ENCODE measurements at places on chromosomes 2 and 18. TPM values are rescaled to one million over a fixed set of nuclear protein-coding genes. Genes with fewer than 3 reads are reported as not detected.

MYO3B gene
- total RNA-seq: 0.04 TPM

- no peak for DNase-seq
Measured at GRCh38 chr18:50377061-50377798, 2.4 kb downstream of the SKA1 start.

- no peak for DNase-seq
Measured at GRCh38 chr2:143608063-143608423, 478.8 kb downstream of the ARHGAP15 start.

DNA sequence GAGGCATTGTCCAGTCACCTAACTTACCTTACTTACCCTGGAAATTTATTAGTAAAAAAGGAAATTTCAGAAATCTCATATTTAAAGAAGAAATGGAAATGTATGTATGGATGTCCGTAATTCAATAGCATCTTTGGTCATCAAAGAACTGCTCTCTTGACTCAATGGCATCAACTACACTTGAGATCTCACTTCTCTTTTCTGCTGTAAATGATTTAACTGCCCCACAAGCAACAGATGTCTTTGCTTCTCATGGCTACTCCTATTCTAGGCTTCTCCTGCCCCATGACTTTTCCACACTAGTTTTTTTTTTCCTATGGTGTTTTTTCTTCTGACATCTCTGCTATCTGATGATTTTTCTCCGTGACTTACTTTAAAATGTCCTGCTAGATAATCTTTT lies 34.0 kb upstream of the ERMN start:
- no peak for DNase-seq

HOXD3 gene
- total RNA-seq: not detected

TSPYL6 gene
- total RNA-seq: not detected

SAG gene
- total RNA-seq: not detected

GRCh38 chr2:229708335-229708734 lies 6.0 kb downstream of the DNER start:
- DNase-seq: no peak

DNA sequence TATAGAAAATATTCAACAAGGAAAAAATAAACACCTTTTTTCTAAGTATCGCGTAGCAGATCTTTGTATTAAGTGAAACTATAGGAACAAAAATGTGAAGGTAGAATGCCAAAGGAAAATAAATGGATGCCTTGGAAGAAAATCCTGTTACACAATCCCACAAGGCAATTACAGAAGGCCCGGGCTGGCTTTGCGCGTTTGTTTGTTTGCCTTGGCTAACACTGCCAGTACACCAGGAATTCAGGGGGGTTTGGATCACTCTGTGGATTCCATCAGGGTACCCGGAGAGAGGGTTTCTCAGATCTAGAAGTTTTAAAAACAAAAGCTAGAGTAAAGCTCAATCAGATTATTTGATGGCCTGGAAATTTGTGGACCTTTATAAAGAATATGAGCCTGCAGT lies 478.3 kb downstream of the FBXO15 start:
- DNase-seq: no peak

NAT8 gene
- not detected for total RNA-seq

GRCh38 chr2:203892207-203892606 lies 24.6 kb downstream of the CTLA4 start:
- DNase-seq: no peak

RAX gene
- total RNA-seq: not detected

DNA sequence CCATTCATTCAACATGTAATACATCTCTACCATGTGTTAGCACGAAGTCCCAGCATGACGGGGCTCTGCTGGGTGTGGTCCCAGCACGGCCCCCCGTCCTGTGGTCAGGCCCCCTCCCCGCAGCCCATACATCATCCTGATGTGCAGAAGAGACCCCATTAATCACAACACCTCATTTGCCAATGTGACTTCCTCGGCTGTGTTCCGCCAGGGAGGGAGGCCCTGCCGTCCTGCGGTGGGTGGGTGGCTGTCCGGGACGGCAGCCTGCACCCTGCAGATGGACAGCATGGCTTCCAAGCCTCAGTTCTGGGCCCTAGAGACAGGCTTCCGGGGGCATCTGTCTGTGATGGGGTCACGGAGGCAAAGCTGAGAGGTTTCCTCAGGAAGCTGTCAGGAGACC lies 254.0 kb downstream of the CYP26B1 start:
- DNase-seq: no peak

RAD51AP2 gene
- not detected for total RNA-seq

NOL4 gene
- not detected for total RNA-seq

DNA sequence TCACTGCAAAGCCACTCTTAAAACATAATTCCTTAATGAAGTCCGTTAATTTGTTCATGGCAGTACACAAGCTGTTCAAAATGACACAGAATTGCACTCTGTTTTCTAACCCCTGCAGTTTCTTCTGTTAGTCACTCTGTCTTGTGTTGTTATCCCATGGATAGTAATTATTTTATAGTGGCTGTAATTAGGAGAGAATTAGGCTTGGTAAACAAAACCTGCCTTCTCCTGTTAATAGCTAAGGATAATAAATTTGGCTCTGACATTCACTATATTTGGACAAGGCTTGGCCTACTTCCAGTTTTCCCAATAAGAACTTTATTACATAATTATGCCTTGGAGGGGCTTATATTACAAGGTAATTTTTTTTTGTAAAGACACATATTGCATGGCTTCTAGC lies 330.3 kb upstream of the FIGN start:
- no peak for DNase-seq

- no peak for DNase-seq
Measured at GRCh38 chr2:156087875-156088274, 244.6 kb downstream of the NR4A2 start.

APLF gene
- total RNA-seq: 2.4 TPM

MALT1 gene
- 46.5 TPM for total RNA-seq

DNA sequence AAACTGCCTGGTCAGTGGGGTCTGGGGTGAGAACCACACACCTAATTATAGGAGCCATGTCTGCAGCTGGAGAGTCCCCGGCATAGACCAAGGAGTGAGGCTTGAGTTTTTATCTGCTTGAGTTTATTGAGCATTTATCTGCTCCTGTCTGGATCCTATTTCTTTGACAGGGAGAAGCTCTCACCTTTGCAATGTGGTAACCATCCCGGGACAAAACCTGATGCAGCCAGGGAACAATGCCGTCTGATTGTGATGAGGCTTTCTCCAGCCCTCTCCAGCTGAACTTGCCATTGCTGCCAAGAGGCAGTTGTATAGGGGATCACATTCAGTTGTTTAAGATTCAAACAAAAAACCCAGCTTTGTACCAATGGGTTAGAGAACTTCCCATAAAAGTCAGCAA lies 324.4 kb downstream of the TSN start:
- DNase-seq: no peak

SGPP2 gene
- 3.1 TPM for total RNA-seq

CCDC74B gene
- total RNA-seq: 0.72 TPM

DNA sequence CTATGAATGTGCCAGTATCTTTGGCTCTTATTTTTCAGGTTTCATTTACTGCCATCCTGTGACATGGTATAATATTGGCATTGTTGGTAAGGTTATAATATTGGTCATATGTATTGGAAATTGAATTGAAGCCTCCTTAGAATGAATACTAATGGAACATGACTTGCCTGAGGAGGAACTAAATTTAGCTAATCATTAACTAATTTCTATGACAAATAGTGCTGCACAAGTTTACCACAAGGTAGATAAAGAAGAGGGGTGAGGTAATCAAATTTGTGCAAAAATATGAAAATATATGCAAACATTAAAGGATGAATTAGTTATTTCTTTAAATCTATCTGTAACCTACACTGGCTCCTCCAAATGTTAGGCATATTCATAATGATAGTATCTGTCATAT lies 43.2 kb upstream of the ORC2 start:
- DNase-seq: no peak

GRCh38 chr2:85655961-85656417 lies 12.0 kb downstream of the SFTPB start:
- DNase-seq: no peak

DNA sequence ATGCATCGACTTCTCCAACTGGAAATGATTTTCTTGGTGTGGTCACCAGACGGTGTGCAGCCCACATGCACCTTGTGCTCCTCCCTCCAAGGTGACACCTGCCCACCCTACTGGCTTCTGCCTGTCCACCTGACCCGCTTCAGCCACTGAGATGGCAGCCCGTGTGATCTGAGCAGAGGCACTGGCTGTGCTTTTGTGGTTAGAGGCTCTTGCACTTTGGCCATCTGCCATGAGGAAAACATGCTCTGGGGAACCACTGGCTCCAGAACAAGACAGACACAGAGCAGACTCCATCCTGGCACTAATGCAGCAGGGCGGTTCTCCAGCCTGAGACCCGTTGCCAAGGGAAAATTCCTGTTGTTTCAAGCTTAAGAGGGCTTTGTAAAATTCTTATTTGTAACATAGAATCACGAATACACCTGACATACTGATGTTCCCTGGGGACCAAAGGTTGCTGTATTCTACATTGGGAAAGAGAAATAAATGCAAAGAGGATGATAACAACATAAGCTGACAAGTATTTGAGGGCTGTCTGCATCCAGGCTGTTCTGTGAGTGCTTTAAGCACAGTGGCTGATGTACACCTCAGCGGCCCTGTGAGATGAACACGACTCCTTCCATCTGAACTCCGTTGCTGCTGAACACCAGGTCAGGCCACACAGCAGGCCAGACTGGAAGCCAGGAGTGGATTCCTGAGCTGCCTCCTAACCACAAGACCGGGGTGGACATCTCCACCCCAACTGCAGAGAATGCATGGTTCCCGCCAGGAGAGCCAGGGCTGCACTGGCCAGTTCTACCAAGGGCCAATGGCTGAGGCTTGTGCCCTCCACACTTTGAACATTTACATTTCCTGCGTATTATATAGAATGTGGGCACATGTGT lies 820.4 kb downstream of the GALR1 start:
- DNase-seq: no peak

- no peak for DNase-seq
Measured at GRCh38 chr2:16179701-16180416, 239.5 kb downstream of the MYCN start.

DNA sequence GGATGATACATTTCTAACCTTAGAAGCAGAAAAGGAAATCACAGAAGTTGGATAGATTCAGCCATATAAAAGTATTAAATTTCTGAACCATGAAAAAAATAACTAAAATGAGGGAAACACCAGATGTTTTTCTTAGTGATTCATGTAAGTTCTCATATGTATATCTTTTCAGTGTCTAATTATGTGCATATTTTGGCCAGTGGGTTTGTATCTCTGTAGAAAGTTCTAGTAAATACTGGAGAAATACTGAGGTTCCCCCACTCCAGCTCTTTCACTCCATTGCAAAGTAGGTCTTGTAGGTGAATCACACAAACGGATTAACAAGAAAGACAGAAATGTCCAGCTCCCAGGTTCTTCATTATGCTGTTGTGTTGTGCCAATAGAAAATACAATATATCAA lies 222.3 kb downstream of the NEDD4L start:
- no peak for DNase-seq

DNA sequence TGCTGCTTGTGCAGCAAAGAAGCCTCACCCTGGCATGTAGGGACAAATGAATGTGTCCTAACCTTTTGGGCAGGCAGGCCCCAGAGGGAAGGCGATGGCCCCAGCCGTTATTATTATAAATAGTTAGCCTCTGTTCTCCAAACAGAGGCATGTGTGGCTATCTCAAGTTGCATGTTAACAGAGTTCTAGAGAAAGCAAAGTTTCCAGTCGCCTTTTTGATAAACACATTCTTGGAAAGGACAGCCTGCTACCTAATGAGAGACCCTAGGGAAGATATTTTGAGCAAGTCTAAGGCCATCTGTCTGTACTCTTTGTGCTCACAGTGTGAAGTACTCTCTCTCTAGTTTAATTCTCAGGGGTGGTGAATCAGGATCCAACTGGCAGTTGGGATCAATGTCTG lies 97.4 kb upstream of the FHL2 start:
- no peak for DNase-seq

DNA sequence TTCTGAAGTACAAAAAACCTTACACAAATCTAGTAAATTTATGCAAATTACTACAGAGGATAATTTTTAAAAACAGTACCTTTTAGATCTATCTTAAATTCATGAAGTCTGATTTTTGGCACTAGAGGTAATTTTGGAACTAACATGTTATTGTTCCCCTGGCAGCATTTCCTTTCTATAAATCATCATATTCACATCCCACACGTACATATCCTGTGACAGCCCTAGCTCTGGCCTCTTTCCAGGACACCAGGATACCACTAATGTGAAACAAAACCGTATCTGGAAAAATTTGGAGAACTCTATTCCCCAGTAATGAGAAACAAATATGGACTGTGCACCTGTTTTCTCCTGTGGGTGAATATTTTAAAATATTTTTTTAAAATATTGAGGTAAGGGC lies 14.0 kb upstream of the BIRC6 start:
- DNase-seq: no peak

SERPINB7 gene
- not detected for total RNA-seq

DNA sequence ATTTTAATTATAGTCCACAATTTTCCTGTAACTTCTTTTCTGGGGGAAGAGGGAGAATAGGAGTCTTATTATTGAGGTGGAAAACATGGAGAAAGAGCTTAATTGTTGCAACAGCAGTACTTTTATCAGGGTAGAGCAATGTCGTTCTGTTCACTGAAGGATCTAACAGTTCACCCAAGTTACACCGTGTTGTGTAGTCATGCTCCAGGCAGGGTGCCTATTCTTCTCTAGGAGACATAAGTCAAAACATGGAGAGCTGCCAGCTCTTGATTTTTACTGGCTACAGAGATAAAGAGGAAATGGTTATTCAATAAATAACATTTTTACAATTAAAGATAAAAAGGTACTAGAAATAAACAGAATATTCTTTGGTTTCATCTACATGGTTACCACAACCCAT lies 594.3 kb upstream of the NETO1 start:
- DNase-seq: no peak

PPM1B gene
- 40.4 TPM for total RNA-seq
